ENCODE measurements at places on chromosomes 3 and 15.

- no peak for DNase-seq
Measured at GRCh38 chr15:100438570-100438969, 90.2 kb downstream of the CERS3 start.

GRCh38 chr3:123202451-123202850 lies 708 bp downstream of the SEC22A start:
- no peak for DNase-seq

- DNase-seq, result peak; percentile 77
Measured at GRCh38 chr15:62390791-62391640, 225.9 kb upstream of the C2CD4B start.

- no peak for DNase-seq
Measured at GRCh38 chr3:45679805-45680204, 9.4 kb upstream of the SACM1L start.

- peak; percentile 81 for DNase-seq
Measured at GRCh38 chr15:74307827-74308811, 59.3 kb downstream of the CYP11A1 start.

DNA sequence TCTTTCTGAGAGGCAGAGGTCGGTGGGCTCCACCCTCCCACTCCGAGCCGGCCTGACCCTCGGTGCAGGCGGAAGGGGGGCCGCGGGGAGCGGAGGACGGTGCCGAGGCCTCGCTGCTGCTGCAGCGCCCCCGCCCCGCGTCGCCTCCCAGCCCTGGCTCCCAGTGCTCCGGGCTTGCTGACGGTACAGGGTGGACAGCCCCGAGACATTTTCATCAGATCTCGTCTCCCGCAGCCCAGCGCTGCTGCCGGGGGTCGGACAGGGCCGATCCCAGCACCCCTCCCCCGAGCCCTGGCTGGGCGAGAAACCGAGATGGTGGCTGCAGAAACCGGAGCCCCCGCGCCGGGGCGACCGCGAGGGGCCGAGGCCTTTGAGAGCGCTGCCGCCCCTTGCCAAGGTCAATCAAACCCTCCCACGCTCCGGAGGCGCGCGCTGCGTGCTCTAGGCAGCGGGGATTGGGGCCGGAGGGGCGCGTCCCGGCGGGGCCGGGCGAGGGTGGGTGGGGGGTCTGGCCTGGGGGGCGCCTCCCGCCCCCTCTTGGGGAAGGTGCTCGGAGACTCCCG lies 42.5 kb downstream of the EPHB3 start:
- DNase-seq, result peak; percentile 78

DNA sequence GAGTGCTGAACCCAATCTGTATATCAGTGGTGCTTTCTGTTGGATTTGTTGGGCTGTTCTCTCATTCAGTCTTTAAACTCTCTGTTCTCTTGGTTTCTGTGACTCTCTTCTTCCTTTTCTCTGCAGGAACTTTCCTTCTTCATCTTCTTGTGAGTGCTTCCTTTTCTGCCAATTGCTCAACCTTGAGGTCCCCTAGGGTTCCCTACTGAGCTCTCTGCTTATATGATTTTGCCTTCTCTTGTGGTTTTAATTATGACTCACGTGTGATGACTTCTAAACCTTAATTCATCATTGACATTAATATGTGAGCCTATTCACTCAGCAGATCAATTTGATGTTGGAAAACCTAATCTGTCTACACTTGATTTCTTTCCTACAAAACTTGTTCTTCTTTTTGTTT lies 39.4 kb downstream of the MOBP start:
- no peak for DNase-seq

- DNase-seq, result no peak
Measured at GRCh38 chr3:177446165-177446601, 248.9 kb upstream of the TBL1XR1 start.

DNA sequence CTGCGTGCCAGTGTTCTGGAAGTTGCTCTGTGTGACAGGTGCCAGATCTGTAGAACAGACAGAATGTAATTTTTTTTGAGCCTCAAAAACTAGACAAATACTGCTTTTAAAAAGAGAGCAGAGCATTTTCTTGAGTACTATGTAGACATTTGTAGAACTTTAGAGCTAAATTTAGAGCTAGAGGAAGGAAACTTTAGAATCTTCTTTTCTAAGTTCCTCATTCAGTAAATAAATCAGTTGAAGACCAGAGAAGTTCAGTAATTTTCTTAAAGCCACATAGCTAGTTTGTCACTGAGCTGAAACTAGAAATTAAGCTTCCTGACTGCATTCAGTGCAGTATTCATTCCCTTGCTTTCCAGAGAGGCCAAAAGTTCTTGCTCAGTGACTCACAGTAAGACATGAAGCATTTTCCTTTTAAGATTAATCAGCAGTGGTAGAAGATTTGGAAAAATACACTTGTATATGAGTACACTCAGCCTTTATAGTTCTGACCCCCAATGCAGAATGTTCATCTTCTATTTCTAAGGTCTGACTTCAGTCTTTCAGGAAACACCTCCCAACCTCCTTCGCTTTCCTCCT lies 83.6 kb upstream of the TSEN2 start:
- DNase-seq, result no peak

GRCh38 chr3:167783781-167784180 lies 48.3 kb downstream of the SERPINI1 start:
- DNase-seq, result no peak

GRCh38 chr3:146589899-146590508 lies 15.1 kb downstream of the PLSCR5 start:
- DNase-seq, result no peak

DNA sequence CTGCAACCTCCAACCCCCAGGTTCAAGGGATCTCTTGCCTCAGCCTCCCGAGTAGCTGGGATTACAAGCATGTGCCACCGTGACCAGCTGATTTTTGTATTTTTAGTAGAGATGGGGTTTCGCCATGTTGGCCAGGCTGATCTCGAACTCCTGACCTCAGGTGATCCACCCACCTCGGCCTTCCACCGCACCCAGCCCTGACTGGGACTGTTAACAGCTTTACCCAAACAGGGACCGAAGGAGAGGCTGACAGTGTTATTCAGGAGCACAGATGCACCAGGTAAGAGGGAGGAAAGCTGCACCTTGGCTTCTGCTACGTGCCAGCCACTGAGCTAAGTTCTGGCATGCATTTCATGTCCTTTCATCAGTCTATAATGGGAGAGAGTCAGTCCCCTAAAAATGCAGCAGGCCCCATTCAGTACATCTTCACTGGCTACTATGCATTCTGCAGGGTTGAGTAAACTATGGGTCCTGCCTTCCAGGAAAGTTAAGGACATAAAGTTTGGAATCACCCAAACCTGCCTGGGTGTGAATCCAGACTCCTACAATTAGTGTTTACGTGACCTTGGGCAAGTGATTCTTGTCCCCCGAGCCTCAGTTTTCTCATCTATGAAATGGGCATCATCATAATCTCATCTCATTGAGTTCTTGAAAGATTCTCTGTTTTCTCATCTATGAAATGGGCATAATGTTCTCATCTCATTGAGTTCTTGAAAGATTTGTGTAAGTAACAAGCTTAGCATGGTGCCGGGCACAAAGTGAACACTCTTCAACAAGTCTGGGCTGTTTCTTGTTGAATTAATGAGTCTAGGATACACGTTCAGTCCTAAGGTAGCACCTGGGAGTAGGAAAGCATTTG lies 82.2 kb downstream of the CPN2 start:
- peak; percentile 24 for DNase-seq

DNA sequence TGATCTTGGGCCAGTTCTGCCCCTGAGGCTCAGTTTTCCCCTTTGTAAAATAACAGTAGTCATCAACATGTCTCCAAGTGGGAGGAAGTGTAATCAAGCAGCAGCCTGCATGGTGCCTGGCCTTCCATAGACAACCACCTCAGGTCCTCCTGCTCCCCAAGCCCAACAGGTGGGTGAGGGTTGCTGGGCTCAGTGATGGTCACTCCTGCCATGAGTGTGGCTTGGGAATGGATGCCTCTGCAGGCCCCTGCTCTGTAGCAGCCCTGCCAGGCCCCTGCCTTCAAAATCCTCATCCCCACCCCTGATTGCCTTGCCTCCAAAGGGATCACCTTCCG lies 59.1 kb upstream of the SLC6A1 start:
- no peak for DNase-seq

DNA sequence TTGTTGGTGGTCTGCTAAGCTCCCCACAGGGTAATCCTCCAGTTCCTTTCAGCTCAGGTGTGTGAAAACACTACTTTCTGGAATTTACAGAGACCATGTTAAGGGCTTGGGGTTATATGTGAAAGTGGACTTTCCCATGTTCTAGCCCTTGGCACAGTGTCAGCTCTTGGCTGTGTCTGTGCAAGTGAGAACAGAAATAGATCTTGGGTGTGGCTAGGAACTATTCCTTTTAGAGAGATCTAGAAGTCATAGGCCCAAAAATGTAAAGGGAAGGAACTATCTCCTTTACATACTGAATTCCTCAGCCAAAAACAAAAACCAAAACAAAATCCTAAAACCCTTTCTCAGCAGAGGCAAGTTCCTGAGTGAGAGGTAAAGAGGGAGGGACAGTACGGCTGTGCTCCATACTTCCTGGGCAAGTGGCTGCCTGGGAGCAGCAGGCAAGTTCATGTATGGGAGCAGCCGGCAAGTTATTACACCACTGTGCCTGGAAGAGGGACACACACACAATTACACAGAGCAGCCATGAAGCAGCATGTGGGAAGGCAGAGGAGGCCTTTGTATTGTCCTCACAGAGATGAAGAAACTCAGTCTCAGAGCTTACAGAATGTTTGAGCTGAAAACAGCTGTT lies 19.9 kb upstream of the C3orf62 start:
- DNase-seq, result no peak

GRCh38 chr15:74873756-74874424 lies 725 bp upstream of the SCAMP2 start:
- DNase-seq, result no peak

GRCh38 chr3:37228749-37229148 lies 54.4 kb upstream of the LRRFIP2 start:
- DNase-seq, result no peak

All from ecto neural progenitor cell (in vitro differentiated cells).